ENCODE measurements at places on chromosomes 5 and 9. TPM values are rescaled to one million over a fixed set of nuclear protein-coding genes. Genes with fewer than 3 reads are reported as not detected.

DNA sequence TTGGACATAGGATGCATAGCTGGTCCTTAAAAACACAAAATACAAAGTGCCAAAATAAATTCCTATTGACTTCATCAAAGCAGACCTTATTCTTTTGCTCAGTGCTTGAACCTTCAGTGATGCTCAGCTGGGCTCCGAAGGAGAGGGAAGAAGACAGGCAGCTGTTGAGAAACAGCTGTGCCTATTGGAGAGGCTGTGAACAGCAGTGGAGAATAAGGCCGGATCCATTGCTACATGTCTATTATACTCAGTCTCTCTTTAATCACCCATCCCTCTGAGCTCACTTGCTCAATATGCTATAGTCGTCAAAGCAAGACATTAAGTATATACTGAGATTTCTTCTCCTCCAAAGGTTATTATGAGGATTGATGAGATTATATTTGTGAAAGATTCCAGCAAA, 174.4 kb downstream of the CHSY3 start:
- H3K27me3 ChIP-seq = no peaks in the 10 kb centered on the region
- H3K4me3 ChIP-seq = no peak overlapping the region
- H3K27ac ChIP-seq = no peak overlapping the region

DNA sequence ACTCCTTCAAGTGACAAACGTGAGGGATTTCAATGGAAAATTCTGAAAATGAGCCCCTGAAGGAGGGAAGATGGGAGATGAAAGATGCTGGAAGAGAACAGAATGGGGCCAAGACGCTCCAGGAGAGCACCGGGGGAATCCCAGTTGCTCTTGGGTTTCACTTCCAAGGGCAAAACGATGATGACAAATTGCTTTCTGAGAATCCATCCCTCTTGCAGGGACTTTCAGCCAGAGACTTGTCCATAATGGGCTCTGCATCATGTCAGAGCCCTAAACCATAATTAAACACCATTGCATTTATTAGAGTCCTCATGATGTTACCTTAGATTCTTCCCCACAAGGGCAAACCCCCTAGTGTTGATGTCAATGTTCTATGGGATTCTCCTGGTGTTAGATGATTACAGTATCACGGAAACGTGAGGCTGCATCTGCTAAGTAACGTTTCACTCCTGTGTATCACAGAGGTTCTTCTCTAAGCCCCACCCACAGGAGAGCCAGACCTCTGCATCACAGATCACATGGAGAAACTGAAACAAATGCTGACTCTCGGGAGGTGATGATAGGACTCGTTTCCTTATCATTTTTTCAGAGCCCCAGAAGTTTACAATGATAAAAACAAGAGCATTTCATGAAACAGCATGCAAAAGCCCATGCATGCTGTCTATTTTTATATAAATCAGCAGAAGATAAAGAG, 114.4 kb downstream of the TENT4A start:
- H3K27me3 ChIP-seq = peaks cover 23% of the 10 kb centered on the region
- peaks cover 9% of the 10 kb centered on the region for H3K4me1 ChIP-seq
- H3K36me3 ChIP-seq = no peaks in the 10 kb centered on the region
- H3K27ac ChIP-seq = no peak overlapping the region

- H3K36me3 ChIP-seq = peaks cover 21% of the 10 kb centered on the region
- H3K27me3 ChIP-seq = no peaks in the 10 kb centered on the region
- no peak overlapping the region for H3K4me3 ChIP-seq
- peaks cover 2% of the 10 kb centered on the region for H3K4me1 ChIP-seq
- DNase-seq = no peak
Observed at GRCh38 chr5:32383065-32383464, 61.5 kb downstream of the ZFR start.

DNA sequence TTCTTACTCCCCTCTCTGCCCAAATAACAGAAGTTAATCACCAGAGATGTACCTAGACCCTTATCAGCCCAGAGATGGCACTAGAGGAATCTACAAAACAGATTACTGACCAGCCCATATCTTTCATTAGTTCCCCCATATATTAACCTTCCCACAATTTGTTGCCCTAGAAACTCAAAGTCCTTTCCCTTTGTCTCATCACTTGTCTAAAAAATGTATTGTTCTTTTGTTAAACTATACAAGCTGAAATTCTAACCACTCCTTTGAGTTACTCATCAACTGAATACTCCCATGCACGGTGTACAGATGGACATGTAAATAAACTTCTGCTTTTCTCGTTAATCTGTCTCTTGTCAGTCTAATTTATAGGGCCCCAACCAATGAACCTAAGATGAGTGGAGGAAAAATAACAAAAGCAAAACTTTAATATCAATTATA, 130.9 kb downstream of the CCDC192 start:
- H3K36me3 ChIP-seq = no peaks in the 10 kb centered on the region
- peaks cover 16% of the 10 kb centered on the region for H3K4me1 ChIP-seq
- no peaks in the 10 kb centered on the region for H3K27me3 ChIP-seq
- H3K4me3 ChIP-seq = no peak overlapping the region
- peak overlapping the region; percentile 50 for H3K27ac ChIP-seq

DNA sequence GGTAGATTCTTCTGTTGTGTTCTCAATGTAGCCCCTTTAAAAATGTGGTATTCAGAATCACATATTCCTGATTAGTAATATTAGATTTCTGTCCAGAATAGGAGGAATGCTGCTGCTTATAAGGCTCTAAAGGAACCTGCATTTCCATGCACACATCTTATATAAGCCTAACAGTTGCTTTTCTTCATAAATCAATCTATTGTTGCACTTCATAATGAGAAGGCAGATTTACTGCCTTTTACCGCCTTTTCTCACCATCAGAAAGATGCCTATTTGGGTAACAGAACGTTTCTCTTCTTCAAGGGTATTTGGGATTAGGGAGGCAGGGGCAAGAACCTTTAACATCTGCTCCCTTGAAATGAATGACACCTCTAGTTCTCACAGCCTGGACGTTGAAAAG, 243.4 kb downstream of the MLLT3 start:
- no peak overlapping the region for H3K27ac ChIP-seq
- peaks cover 28% of the 10 kb centered on the region for H3K4me1 ChIP-seq
- H3K36me3 ChIP-seq = no peaks in the 10 kb centered on the region
- no peaks in the 10 kb centered on the region for H3K27me3 ChIP-seq
- no peak overlapping the region for H3K4me3 ChIP-seq

Gene IFNK
- total RNA-seq = not detected

Gene WNT8A
- not detected for total RNA-seq

Data from progenitor cell of endocrine pancreas (in vitro differentiated cells).